IPS DF 6.9 (cell line): ENCODE measurements at places on chromosomes 3 and 15.

DNA sequence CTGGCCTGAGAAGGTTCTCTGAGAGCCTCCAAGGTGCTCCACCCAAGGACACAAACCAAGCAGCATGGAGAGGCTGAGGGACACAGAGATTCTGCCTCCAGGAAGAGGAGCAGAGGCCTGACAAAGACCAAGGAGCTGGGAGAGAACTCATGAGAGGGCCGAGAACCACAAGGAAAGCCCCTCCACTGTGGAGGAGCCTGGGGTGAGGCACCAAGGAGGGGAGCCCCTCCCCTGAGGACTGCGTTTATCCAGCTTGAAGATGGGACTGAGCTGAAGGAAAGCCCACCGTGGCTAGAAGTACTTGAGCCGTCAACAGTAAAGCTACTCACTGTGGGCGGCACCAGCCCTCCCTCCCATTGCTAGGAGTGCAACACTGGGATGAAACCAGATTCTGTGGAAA lies 63.1 kb upstream of the MEF2A start:
- H3K4me1 ChIP-seq = no peaks in the 10 kb centered on the region
- no peak overlapping the region for H3K4me3 ChIP-seq
- DNase-seq = no peak
- H3K36me3 ChIP-seq = no peaks in the 10 kb centered on the region
- H3K27ac ChIP-seq = no peak overlapping the region

GRCh38 chr3:20400281-20400680 lies 214.3 kb upstream of the SGO1 start:
- H3K4me3 ChIP-seq = no peak overlapping the region
- H3K27ac ChIP-seq = no peak overlapping the region
- H3K4me1 ChIP-seq = no peaks in the 10 kb centered on the region
- DNase-seq = no peak

DNA sequence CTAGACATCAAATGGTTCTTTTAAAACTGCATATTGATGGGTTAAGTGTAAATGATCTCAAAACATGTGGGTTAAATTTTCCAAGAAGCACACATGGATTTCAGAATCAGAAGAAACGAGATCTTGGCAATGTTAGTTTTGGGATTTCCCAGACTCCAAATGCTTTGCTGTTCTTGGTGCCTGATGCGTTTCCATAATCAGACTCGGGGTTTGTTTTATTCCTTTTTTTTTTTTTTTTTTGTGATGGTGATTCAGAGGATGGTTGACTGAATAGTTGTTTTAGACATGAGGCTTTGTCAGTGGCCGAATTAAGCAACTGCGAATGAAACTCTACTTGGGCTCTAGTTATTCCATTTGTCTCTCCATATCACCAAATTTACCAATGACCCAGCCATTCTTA lies 52.2 kb upstream of the FAM98B start:
- no peaks in the 10 kb centered on the region for H3K4me1 ChIP-seq
- DNase-seq = no peak
- no peak overlapping the region for H3K27ac ChIP-seq
- H3K4me3 ChIP-seq = no peak overlapping the region

- no peaks in the 10 kb centered on the region for H3K36me3 ChIP-seq
- H3K4me3 ChIP-seq = no peak overlapping the region
- H3K4me1 ChIP-seq = no peaks in the 10 kb centered on the region; the same call in 1 of the 2 replicates
- DNase-seq = no peak
- no peak overlapping the region for H3K27ac ChIP-seq
Observed at GRCh38 chr15:65100442-65100841, 14.6 kb downstream of the UBAP1L start.

DNA sequence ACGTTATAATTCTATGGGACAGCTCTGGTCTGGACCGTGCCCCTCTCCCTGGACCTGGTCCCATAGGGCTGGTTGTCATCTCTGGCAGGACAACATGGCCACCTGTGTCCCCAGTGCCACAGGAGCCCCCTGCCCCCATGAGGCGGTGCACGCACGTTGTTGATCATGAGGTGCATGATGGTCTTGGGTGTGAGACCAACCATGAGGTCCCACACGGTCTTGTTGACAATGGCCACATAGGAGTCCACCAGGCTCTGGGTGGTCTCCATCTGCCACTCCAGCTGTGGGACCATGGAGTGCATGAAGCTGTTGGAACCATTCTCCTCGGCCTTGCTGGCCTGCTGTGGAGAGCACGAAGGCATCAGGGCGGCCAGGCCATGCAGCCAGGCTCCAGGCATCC lies 19.7 kb downstream of the GOLGA6D start:
- DNase-seq = no peak
- H3K4me3 ChIP-seq = no peak overlapping the region
- H3K27me3 ChIP-seq = no peaks in the 10 kb centered on the region
- no peaks in the 10 kb centered on the region for H3K36me3 ChIP-seq
- H3K4me1 ChIP-seq = no peaks in the 10 kb centered on the region
- H3K27ac ChIP-seq = no peak overlapping the region
